Renal pelvis (tissue), 12 donors: ENCODE measurements at places on chromosomes 2 and 18. TPM values are rescaled to one million over a fixed set of nuclear protein-coding genes. Genes with fewer than 3 reads are reported as not detected.

AP1S3 gene
- polyA plus RNA-seq: 11.1 TPM

DNA sequence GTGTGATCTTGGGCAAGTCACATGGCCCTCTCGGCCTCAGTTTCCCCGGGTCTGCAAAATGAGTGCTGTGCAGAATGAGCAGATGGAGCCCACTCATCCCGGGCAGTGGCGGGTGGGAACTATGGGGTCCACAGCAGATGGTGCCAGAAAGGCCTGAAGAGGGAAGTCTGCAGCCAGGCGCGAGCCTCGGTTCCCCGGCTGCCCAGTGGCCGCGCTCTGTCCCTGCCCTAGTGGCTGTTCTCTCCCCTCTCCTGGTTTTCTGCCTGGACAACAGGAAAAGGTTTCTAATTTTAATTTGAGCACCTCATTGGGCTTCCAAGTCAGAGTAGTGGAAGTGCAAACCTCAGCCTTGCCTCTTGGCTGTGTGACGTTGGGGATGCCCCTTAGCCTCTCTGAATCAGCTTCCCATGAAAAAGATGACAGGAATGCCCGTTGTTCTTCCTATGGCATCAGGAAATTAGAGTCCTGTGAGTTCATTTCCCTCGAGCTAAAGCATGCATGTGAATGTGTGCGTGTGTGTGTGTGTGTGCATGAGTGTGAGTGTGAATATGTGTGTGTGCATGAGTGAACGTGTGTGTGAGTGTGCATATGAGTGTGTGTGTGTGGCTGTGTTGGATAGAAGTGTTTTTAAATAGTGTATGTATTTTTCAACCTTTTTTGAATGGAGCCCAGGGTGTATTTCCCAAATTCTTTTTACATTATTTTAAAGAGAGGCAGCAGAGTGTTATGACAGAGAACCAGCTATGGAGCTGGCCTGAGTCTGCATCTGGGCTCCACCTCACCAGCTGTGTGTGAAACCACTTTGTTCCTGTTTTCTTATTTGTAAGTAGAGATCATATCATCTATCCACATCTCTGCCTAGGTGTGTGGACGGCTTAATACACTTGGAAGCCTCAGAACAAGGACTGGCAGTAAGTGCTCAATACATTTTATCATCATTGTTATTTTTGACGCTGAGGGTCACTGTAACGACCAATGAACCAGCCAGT, 41.3 kb downstream of the RRM2 start:
- no peak for DNase-seq

- no peak for DNase-seq
Measured at GRCh38 chr2:210971431-210971830, 415.0 kb downstream of the CPS1 start.

GRCh38 chr18:27860011-27860410, 316.9 kb downstream of the CDH2 start:
- no peak for DNase-seq

- DNase-seq: no peak
Measured at GRCh38 chr2:205129531-205129930, 552.8 kb upstream of the NRP2 start.

GRCh38 chr18:79377187-79377891, 18.4 kb upstream of the NFATC1 start:
- DNase-seq: no peak

- no peak for DNase-seq
Measured at GRCh38 chr18:6001867-6002266, 106.5 kb upstream of the TMEM200C start.

GRCh38 chr2:7098816-7099215, 181.6 kb downstream of the RNF144A start:
- DNase-seq: no peak
